ENCODE measurements at places on chromosomes 4 and X. TPM values are rescaled to one million over a fixed set of nuclear protein-coding genes. Genes with fewer than 3 reads are reported as not detected.

Gene GABRA4
- polyA plus RNA-seq, result 1.2 TPM

Gene TMPRSS11B
- not detected for polyA plus RNA-seq

Gene BANK1
- 0.44 TPM for polyA plus RNA-seq

- H3K4me3 ChIP-seq, result no peak overlapping the region
- peaks cover 18% of the 10 kb centered on the region for H3K36me3 ChIP-seq
- H3K4me1 ChIP-seq, result peaks cover 13% of the 10 kb centered on the region
- H3K27me3 ChIP-seq, result no peaks in the 10 kb centered on the region
Measured at GRCh38 chr4:878796-879728, 53.1 kb downstream of the GAK start.
